Left colon (tissue), 2 donors: ENCODE measurements at places on chromosomes 7 and 10.

- no peak for DNase-seq
Observed at GRCh38 chr10:78620985-78621799, 447.6 kb upstream of the ZMIZ1 start.

- no peak for DNase-seq
Observed at GRCh38 chr7:47579458-47579857, 2.5 kb downstream of the TNS3 start.

- peak; percentile 66 for DNase-seq
Observed at GRCh38 chr10:71975871-71976725, 11.9 kb downstream of the CHST3 start.

GRCh38 chr7:114789161-114789560 lies 132.7 kb upstream of the MDFIC start:
- no peak for DNase-seq
